Activated T-helper 1 cell treated with anti-CD3 and anti-CD28 coated beads, Interleukin-12 subunit alpha, Interleukin-12 subunit beta, Interleukin-2, Interleukin-4 antibody, amounts not matched to agents 30 ng/mL and 10 ng/mL and 1 ng/mL, durations not matched to agents 14 hours and 24 hours and 36 hours (primary cell): ENCODE measurements at places on chromosomes 4 and X. TPM values are rescaled to one million over a fixed set of nuclear protein-coding genes. Genes with fewer than 3 reads are reported as not detected.
A peak's percentile ranks its signal among the peaks of the same experiment; 100 is the strongest.

DNA sequence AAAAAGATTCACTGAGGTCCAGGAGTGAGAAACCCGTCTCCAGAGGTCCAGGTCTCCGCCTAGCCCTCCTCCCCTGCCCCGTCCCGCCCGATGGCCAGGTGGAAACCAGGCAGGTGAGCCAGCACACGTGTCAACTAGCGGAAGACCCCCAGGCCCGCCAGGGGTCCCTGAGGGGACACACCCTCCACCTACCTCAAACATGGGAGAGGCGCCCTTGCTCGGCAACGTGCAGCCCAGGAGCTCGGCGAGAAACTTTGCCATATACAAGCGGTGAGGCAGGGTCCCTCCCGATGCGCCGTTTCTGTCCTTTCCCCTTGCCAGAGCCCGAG, 330.0 kb downstream of the HNRNPD start:
- no peak overlapping the region for H3K27ac ChIP-seq
- H3K27me3 ChIP-seq = peaks cover 46% of the 10 kb centered on the region
- no peak overlapping the region for H3K4me3 ChIP-seq
- no peaks in the 10 kb centered on the region for H3K4me1 ChIP-seq

GRCh38 chrX:102624105-102624504, 24.8 kb downstream of the ARMCX5 start:
- no peak overlapping the region for H3K4me3 ChIP-seq
- no peaks in the 10 kb centered on the region for H3K36me3 ChIP-seq
- no peak overlapping the region for H3K27ac ChIP-seq
- H3K27me3 ChIP-seq = no peaks in the 10 kb centered on the region
- no peak for DNase-seq
- peaks cover 8% of the 10 kb centered on the region for H3K4me1 ChIP-seq

GRCh38 chr4:147707892-147708672, 23.8 kb upstream of the ARHGAP10 start:
- peak; percentile 17 for DNase-seq
- peaks cover 4% of the 10 kb centered on the region for H3K27me3 ChIP-seq
- no peak overlapping the region for H3K4me3 ChIP-seq

DNA sequence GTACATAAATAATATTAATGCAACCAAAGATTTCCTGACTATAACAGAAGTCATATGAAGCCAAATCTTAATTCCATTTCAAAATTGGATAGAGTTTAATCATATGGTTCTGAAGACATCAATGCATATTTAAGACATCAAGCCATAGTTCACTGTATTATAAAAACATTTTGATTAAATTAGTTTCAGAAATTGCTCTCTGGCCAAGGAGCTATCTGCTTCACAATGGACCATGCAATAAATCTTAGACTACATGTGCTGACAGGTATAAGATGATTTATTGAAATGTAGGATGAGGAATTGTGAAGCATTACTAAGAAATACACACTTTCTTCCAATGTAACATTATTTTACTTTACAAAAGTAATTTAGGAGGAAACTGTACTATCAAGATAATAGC, 81.6 kb downstream of the MID1 start:
- H3K27ac ChIP-seq = no peak overlapping the region
- no peaks in the 10 kb centered on the region for H3K36me3 ChIP-seq
- no peak overlapping the region for H3K4me3 ChIP-seq
- no peak for DNase-seq
- no peaks in the 10 kb centered on the region for H3K27me3 ChIP-seq

GRCh38 chrX:2514131-2514530, 13.4 kb upstream of the DHRSX start:
- H3K4me1 ChIP-seq = peaks cover 4% of the 10 kb centered on the region
- no peak for DNase-seq
- no peaks in the 10 kb centered on the region for H3K36me3 ChIP-seq
- H3K4me3 ChIP-seq = no peak overlapping the region
- H3K27ac ChIP-seq = no peak overlapping the region

DNA sequence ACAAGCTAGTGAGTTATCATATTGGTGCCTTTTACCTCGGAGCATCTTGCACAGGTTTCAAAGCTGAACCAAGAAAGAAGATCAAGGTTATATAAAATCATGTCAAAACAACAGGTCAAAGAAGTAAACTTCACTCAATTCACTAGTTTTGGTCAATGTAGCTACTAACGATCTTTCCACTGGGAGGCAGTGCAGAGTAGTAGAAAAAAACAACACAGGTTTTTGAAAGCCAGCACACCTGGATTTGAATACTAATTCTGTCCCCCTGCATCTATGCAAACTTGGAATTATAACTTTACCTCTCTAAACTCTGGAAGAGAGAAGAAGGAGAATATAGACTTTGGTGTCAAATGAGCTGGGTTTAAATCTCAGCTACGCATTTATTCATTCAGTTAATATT, 266.1 kb downstream of the GRIA3 start:
- H3K27me3 ChIP-seq = peaks cover 1% of the 10 kb centered on the region
- no peaks in the 10 kb centered on the region for H3K36me3 ChIP-seq
- no peak for DNase-seq
- no peak overlapping the region for H3K4me3 ChIP-seq
- no peak overlapping the region for H3K27ac ChIP-seq
- H3K4me1 ChIP-seq = no peaks in the 10 kb centered on the region

- no peak overlapping the region for H3K4me3 ChIP-seq
- H3K4me1 ChIP-seq = no peaks in the 10 kb centered on the region
- H3K27ac ChIP-seq = no peak overlapping the region
- peaks cover 2% of the 10 kb centered on the region for H3K27me3 ChIP-seq
- no peak for DNase-seq
Measured at GRCh38 chrX:103073467-103073866, 9.5 kb upstream of the BEX1 start.

DNA sequence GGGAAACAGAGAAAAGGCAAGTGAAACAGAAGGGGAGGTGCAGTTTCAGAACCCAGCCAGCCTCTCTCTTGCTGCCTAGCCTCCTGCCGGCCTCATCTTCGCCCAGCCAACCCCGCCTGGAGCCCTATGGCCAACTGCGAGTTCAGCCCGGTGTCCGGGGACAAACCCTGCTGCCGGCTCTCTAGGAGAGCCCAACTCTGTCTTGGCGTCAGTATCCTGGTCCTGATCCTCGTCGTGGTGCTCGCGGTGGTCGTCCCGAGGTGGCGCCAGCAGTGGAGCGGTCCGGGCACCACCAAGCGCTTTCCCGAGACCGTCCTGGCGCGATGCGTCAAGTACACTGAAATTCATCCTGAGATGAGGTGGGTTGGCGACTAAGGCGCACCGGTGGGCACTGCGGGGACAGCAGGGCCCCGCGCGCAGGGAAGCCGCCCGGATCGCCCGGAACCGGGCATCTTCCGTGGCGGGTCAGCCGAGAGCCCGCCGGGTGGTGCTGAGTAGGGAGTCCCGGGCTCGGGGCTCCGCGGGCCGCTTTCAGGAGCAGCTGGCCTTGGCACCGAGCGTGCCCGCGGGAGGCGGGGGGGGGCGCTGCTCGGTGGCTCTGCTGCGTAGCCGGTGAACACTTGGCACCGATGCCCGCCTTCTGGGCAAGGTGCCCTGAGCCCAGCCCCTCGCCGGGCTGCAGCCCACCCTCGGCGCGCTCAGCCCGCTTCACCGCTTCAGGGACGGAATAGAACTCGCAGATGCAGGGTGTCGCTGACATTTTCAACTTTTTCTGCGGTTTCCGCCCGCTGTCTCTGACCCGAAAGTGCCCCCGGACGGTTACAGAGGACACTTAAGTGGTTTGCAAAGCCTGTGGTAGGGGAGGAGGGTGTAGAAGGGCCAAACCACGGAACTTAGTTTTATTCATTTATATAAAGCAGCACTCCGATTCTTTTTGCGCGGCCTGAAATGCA, at the start of gene CD38:
TSS of gene CD38 (plus strand) at position 40 of the 953 bp plus-strand sequence. CDS start at position 127, 87 bp downstream.
- H3K27me3 ChIP-seq = no peaks in the 10 kb centered on the region
- peak within 1 kb of the TSS; percentile 92 for H3K27ac ChIP-seq
- H3K4me3 ChIP-seq = peak within 1 kb of the TSS; percentile 93
- peaks cover 50% of the 10 kb centered on the region for H3K36me3 ChIP-seq

- H3K27ac ChIP-seq = no peak overlapping the region
- no peak overlapping the region for H3K4me3 ChIP-seq
- DNase-seq = no peak
- H3K4me1 ChIP-seq = no peaks in the 10 kb centered on the region
- H3K36me3 ChIP-seq = no peaks in the 10 kb centered on the region
Measured at GRCh38 chr4:147198411-147199051, 252.9 kb upstream of the TTC29 start.

DNA sequence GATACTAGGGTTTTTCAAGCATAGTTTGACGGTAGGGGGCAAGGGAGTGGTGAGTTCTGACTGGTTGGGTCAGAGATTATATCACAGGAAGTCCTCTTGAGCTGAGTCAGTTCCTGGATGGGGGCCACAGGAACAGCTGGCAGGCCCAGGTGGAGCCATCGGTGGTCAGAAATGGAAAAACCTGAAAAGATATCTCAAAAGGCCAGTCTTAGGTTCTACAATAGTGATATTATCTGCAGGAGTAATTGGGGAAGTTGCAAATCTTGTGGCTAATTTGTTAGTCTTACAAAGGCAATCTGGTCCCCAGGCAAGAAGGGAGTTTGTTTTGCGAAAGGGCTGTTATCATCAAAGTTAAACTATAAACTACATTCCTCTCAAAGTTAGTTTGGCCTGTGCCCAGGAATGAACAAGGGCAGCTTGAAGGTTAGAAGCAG, 159.3 kb downstream of the PTCHD1 start:
- no peak overlapping the region for H3K4me3 ChIP-seq
- H3K4me1 ChIP-seq = no peaks in the 10 kb centered on the region
- no peaks in the 10 kb centered on the region for H3K36me3 ChIP-seq
- no peak for DNase-seq
- no peaks in the 10 kb centered on the region for H3K27me3 ChIP-seq

- H3K4me3 ChIP-seq = no peak overlapping the region
- no peaks in the 10 kb centered on the region for H3K27me3 ChIP-seq
- H3K36me3 ChIP-seq = no peaks in the 10 kb centered on the region
- H3K4me1 ChIP-seq = no peaks in the 10 kb centered on the region
- DNase-seq = no peak
Measured at GRCh38 chrX:54248309-54248708, 65.3 kb upstream of the FAM120C start.

DNA sequence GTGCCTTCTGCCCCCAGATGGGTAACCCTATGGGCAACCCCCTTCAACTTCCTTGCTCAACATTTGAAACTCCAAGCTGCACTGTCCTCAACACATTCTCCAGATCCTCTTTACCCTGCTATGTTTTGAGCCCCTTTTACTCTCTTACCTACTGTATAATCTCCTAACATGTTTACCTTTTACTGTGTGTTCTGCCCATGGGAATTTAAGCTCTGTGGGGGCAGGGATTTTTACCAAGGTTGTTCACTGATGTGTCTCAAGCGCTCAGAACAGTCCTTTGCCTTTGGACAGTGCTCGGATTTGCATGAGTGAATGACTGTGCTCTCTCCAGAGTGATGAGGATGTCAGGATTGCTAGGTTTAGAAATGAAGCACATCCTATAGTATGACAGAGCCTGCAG, 53.2 kb downstream of the SORBS2 start:
- no peaks in the 10 kb centered on the region for H3K36me3 ChIP-seq
- H3K27me3 ChIP-seq = no peaks in the 10 kb centered on the region
- DNase-seq = no peak

GRCh38 chr4:88880501-88881226, 176.3 kb downstream of the FAM13A start:
- peaks cover 3% of the 10 kb centered on the region for H3K27me3 ChIP-seq
- H3K36me3 ChIP-seq = no peaks in the 10 kb centered on the region
- H3K27ac ChIP-seq = no peak overlapping the region
- no peaks in the 10 kb centered on the region for H3K4me1 ChIP-seq
- no peak for DNase-seq

DNA sequence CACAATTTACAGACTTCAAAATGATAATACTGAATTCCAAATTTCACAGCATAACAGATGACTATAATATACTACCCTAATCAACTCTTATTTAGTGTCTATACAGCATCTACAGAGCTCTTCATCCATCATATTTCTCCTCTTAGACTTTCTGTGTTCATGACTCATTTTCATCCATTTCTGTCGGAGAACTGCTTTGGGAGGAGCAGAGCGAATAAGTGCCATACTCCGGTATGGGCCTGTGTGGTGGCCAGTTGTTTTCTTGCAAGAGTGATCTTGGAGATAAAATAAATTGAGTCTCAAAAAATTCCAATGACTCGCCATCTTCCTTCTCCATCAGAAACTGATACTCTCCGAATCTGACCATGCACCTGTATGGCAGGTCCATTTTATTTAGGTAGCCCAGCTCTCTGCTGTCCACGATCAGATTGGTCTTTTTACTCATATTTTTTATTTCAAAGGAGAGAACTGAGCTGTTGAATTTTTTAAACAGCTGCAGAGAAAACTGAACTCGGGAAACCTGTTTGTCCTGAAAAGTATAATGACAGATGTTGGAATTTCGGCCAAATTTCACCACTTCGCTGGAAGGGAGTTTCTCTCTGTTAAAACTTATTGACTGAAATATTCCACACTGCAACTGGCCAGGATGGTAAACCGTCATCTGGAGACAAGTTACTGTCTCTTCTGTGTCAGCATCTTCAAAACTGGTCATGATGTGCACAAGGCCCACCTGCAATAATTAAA, 7.8 kb downstream of the TIFA start:
- no peaks in the 10 kb centered on the region for H3K27me3 ChIP-seq
- H3K4me1 ChIP-seq = peaks cover 76% of the 10 kb centered on the region
- H3K4me3 ChIP-seq = no peak overlapping the region
- peaks cover 51% of the 10 kb centered on the region for H3K36me3 ChIP-seq
- no peak for DNase-seq

DNA sequence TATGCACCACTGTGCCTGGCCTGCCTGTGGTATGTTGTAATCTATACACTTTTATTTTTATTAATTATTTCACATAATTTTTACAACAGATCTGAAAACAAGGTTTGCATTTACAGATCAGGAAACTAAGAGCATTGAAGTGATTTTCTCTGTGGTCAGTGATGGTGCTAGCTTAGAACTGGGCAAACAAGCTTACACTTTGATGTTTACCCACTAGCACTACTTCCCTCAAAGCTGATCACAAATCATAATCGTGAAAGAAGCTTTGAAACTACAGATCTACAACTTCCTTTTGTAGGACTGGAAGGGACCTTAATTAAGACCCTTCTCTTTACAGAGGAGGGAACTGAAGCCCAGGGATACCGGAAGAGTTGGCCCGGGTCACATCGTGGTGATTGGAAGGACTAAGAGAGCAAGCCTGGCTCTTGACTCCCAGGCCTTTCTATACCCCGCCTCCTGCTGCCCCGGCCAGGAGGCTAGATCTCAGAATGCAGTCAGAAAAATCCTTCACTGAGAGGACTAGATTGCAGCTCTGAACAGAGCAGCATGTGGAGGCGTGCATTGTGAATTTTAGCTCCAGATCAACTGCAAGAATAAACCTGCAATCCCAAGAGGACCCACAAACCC, 93.7 kb upstream of the ZNF827 start:
- peaks cover 12% of the 10 kb centered on the region for H3K4me1 ChIP-seq
- no peaks in the 10 kb centered on the region for H3K36me3 ChIP-seq
- H3K27ac ChIP-seq = no peak overlapping the region

DCLK2 gene
- 0.08 TPM in 1 of 2 replicates, not detected in the other for total RNA-seq

TMEM175 gene
- total RNA-seq = 15.4 and 16.2 TPM in 2 replicates

MAGEA4 gene
- total RNA-seq = not detected in 2 replicates

MUC7 gene
- total RNA-seq = not detected in 2 replicates

PDE5A gene
- 0.10 TPM in 1 of 2 replicates, not detected in the other for total RNA-seq

SPOCK3 gene
- not detected in 2 replicates for total RNA-seq

PLAC8 gene
- total RNA-seq = 35.5 and 41.9 TPM in 2 replicates

SLC4A4 gene
- 0.08 and 0.15 TPM in 2 replicates for total RNA-seq

ALAS2 gene
- total RNA-seq = not detected in 2 replicates

CSAG1 gene
- total RNA-seq = not detected in 2 replicates

SPATA18 gene
- 0.13 and 0.27 TPM in 2 replicates for total RNA-seq

L1CAM gene
- 1.7 and 3.3 TPM in 2 replicates for total RNA-seq

LNX1 gene
- not detected in 2 replicates for total RNA-seq
